ENCODE measurements at places on chromosomes 3 and 15.
A peak's percentile ranks its signal among the peaks of the same experiment; 100 is the strongest.

DNA sequence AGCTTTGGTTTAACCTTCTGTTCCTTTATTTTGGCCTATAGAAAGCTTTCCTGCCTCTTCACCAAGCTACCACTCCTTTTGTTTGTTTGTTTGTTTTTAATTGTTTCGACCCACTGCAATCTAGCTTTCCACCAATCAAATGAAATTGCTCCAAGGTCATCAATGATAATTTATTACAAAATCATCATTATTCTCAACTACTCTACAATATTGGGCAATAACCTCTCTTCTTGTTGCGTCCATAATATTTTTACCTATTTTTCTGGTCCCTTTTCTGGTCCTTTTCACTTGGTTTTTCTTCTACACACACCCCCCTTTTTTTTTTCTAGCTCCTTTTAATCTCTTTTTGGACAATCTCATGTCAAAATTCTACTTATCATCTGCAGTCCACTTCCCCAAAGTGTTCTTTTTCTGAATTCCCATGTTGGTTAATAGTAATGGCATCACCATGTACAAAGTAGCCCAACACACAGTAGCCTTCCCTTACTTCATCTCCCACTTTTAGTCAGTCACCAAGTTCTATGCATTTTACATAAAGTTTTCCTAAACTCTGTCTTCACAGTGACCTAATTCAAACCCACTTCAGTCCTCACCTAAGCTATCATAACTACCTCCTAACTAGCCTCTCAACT is 11.0 kb upstream of the ANKRD28 start:
- DNase-seq = no peak

GRCh38 chr3:101484805-101485620 is 28.0 kb downstream of the SENP7 start:
- peak; percentile 80 for DNase-seq

DNA sequence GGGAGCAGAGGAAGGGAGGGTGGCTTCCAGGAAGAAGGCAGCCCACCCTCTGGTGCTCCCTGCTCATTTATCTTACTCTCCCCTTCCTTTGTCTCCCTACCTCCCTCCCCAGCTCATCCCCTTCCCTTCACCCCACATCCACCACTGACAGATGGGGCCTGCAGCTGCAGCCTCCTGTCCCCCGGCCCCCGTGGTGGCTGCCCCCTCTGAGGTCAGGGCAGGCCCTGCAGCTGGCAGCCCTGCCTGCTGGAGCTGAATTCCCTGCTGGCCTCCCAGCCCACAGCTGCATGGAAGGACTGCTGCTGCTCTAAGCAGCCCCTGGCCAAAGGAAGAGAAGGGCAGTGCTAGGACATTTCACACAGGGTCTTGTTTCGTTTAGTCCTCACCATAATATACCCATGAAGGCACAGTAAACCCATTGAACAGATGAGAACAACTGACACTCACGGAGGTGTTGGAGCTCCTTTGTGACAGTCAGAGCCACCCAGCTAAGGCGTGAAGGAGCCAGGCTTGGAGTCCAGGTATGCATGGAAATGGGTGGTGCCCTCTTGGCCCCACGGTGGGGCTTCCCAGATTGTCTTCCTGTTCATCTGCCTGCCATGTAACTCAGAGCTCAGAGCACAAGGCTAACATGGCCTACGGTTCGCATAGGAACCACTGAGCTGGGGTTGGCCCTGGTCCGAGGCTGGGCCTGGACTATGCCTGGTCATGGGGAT is 121.7 kb upstream of the PRR20G start:
- DNase-seq = no peak

DNA sequence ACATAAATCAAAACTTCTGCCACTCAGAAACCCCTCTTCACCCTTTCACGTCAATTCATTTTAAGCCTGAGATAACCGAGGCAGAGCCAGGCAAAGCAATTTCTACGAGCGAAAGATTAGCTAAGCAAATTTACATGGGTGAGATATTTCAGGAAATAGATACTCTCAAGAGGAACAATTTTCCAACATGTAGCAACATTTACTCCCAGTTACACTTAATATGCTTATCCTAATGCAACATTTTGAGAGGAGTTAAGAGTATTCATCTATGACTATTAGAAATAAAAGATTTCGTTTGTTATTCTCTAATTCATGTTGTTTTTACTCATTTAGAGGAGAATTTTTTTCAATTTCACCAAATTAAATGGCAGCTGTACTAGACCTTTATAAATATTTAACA is 837 bp downstream of the TMC3 start:
- DNase-seq = no peak

- DNase-seq = no peak
Observed at GRCh38 chr3:48276911-48277641, 36.2 kb downstream of the ZNF589 start.

DNA sequence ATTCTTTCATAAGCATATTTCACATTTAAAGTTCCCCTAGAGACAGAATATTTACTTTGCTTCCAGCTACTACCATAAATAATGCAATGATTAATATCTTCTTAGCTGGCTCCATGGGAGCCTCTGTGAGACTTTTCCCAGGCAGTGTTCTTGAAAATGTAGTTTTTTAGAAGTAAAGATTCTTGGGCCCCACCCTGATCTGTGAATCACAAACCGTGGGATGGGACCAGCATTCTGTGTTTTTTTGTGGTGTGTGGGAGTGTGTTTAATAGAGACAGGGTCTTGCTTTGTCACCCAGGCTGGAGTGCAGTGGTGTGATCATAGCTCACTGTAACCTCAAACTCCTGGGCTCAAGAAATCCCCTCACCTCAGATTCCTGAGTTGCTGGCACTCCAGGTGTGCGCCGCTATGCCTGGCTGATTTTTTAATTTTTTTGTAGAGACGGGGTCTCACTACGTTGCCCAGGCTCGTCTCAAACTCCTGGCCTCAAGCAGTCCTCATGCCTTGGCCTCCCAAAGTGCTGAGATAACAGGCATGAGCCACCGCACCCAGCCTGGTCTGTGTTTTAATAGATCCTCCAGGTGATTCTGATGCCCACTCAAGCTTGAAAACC is 83.0 kb downstream of the KLHL25 start:
- no peak for DNase-seq

DNA sequence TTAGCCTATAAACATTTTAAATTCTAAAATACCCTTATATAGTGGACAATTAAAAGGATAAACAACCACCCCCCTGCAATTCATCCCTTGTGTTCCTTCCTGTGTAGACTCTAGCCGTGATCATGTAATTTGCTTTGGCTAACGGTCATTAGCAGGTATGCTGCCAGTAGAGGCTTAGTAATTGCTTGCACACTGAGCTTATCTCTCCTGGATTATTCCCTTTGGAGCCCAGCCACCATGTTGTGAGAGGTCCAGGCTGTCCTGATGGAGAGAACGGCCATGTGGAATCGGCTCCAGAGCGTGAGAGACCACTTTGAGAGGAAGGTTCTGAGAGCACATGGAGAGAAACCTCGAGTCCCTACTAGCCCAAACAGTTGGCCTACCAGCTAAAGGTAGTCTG is 11.0 kb upstream of the BNC1 start:
- DNase-seq = no peak

GRCh38 chr3:45938864-45939263 is 4.4 kb upstream of the CXCR6 start:
- DNase-seq = peak; percentile 91

- DNase-seq = no peak
Observed at GRCh38 chr3:169286992-169287391, 376.5 kb downstream of the MECOM start.

DNA sequence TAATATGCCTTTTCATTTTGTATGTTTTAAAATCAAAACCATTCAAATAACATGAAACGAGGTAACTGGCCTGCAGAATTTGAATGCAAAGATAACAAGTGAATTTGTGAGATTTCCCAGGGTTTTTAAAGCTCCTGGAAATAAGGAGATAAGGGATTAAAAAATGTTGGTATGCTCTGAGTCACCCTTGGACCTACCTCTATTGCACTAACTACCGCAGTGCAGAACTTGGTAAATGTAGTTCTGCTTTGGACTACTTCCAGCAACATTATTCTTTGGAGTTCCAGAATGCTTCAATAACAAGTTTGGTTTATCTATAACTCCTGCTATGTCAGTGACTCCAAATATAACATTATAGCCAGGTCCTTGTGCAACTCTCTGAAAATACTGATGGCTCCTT is 201.7 kb downstream of the GAP43 start:
- DNase-seq = peak; percentile 46

DNA sequence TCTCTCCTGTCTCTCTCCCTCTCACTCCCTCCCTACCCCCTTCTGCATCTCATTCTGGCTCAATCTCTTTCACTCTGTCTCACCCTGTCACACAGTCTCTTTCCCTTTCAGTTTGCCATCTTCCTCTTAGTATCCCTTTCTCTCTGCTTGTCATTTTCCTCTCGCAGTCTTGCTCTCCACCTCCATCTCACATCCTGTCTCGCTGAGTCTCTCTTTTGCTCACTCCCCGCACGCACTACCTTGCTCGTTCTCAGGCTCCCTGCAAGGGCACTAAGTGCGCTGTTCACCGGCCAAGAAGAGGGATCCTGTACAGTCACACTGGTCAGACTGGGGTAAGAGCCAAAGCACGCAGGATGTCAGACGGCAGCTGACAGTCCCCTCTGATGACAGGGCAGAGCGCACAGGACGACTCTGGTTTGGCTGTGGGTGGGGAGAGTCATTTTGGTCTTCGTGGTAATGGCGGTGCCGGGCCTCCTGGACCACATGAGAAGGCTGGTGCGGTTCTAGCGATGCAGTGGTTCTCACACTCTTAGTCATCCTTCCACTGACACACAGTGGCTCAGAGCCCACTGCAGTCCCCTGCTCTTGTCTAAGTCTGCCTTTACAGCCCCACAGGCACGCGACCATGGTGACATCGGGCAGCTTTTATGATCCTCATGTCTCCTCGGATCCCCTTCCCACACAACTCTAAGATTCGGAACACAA is 356.8 kb downstream of the FOXP1 start:
- no peak for DNase-seq

DNA sequence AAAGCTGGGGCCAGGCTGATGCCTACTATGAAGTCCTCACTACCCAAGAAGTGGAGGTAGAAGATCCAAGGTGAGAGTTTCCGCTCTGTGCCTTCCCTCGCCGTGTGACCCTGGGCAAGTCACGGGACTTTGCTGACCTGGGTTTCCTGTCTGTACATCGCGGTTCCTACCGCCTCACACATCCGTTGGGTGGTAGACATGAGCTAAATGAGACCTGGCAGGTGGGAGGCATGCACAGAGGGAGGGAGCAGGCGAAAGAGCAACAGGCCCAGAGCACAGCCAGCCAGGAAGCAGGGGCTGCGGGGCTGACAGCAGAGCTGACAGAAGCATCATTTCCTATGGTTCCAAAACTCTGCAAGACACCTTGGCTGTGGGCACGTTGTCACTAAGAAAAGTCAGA is 157.3 kb upstream of the BHLHE40 start:
- no peak for DNase-seq

All from epithelial cell of esophagus (primary cell).